Thoracic aorta (tissue), 2 donors: ENCODE measurements at places on chromosomes 3 and 15.

- H3K4me3 ChIP-seq: no peak overlapping the region
- no peaks in the 10 kb centered on the region for H3K27me3 ChIP-seq
- no peaks in the 10 kb centered on the region for H3K36me3 ChIP-seq
- no peaks in the 10 kb centered on the region for H3K4me1 ChIP-seq
- DNase-seq: no peak
Measured at GRCh38 chr15:71804226-71804625, 6.1 kb upstream of the NR2E3 start.

DNA sequence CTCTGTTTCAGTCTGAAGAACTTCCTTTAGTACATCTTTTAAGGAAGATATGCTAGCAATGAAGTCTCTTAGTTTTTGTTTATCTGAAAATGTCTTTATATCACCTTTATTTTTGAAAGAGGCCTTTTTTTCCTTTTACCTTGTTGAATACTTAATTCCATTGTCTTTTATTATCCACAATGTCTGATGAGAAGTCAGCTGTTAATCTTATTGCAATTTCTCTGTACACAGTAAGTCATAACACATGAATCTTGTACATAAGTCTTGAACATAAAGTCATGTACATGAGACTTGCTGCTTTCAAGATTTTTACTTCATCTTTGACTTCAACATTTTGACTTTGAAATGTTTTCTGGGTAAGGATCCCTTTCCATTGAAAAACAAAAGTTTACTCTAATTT lies 424.3 kb upstream of the ATP10A start:
- H3K27ac ChIP-seq: no peak overlapping the region
- no peak overlapping the region for H3K4me3 ChIP-seq
- no peak for DNase-seq
- H3K4me1 ChIP-seq: no peaks in the 10 kb centered on the region
- H3K27me3 ChIP-seq: no peaks in the 10 kb centered on the region
- H3K36me3 ChIP-seq: no peaks in the 10 kb centered on the region

- no peaks in the 10 kb centered on the region for H3K36me3 ChIP-seq
- no peak for DNase-seq
- H3K27me3 ChIP-seq: no peaks in the 10 kb centered on the region
Measured at GRCh38 chr3:129690406-129690805, 83.9 kb upstream of the PLXND1 start.

GRCh38 chr15:85097725-85098124 lies 116.1 kb downstream of the PDE8A start:
- H3K4me3 ChIP-seq: no peak overlapping the region
- H3K4me1 ChIP-seq: no peaks in the 10 kb centered on the region
- H3K27ac ChIP-seq: no peak overlapping the region
- H3K27me3 ChIP-seq: no peaks in the 10 kb centered on the region

DNA sequence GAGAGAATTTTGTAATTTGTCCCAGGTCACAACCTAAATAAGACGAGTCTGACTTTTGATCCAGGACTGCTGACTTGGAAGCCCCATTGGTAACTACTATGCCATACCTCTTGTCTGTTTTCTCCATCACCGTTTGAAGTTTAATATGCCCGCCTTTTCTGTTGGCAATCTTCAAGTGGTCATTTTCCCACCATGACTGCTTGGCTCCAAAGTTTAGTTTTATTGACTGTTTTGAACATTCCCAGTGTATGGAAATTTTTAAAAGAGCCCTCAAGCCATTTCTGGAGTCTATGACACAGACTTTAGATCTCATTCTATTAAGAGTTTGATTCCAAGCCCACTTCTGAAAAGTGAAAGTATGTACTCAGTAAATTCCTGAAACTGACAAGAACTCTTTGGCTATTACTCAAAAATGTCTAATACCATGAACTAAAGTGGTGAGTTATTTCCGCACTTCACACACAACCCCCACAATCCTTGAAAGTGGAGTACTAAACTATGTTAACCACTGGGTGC lies 136.7 kb upstream of the ADAMTS9 start:
- DNase-seq: no peak
- no peaks in the 10 kb centered on the region for H3K27me3 ChIP-seq
- peak overlapping the region; percentile 11 for H3K4me3 ChIP-seq
